K562 (cell line): ENCODE measurements at places on chromosomes 4 and X.

- DNase-seq, result no peak
Measured at GRCh38 chrX:73977542-73978169, 326.3 kb upstream of the ZCCHC13 start.

DNA sequence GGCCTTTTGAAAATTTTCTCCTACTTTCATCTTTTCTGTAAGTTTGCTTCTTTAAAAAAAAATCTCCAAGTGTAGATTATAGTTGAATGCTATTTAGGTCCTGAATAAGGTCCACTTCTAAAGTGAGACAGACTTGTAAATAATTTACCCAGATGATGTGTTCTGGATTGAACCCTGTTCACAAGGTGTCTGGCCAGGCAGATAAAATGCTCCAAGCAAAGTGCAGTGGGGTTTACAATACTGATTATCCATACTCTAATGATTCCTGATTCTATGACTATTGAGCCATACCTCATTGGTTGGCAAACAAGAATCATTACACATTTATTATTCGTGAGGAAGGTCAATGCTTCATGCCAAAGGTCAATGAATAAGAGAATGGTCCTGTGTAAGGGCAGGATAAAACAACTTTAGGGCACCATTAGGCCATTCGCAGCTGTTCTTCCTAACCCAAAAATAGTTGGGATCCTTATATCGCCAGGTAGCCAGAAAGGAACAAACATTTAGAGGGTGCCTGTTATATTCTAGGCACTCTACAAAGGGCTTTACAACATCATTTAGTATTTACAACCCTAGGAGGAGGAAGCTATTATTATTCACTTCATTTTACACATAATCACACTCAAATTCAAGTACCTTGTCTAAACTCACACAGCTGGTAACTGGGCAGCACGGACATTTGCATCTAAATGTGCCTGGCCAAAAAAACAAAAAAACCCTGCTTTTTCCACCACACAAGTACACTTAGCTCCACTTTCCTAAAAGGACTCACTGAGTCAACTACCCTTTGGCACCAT, 18.6 kb upstream of the SAT1 start:
- DNase-seq, result no peak

- no peak for DNase-seq
Measured at GRCh38 chrX:54386314-54386713, 28.5 kb upstream of the WNK3 start.

DNA sequence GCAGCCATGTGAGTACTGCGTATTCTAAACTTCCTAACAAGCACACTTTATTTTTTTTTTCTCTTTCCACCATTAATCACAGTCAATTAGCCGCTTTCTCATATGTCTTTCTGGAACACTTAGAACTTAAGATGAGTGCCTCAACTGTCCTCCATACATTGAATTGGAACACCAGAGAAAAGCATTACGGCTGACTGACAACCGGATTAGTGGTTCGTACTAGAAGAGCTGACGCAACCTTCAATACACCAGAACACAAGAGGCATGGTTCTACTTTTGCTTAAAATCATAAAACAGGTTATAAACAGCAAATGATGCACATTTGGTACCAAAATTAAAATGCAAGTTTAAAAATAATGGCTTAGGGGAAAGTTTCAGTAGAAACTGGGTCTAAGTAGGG, 3.3 kb downstream of the TMEM47 start:
- no peak for DNase-seq

- DNase-seq, result no peak
Measured at GRCh38 chrX:147626605-147627004, 285.1 kb upstream of the FMR1 start.

DNA sequence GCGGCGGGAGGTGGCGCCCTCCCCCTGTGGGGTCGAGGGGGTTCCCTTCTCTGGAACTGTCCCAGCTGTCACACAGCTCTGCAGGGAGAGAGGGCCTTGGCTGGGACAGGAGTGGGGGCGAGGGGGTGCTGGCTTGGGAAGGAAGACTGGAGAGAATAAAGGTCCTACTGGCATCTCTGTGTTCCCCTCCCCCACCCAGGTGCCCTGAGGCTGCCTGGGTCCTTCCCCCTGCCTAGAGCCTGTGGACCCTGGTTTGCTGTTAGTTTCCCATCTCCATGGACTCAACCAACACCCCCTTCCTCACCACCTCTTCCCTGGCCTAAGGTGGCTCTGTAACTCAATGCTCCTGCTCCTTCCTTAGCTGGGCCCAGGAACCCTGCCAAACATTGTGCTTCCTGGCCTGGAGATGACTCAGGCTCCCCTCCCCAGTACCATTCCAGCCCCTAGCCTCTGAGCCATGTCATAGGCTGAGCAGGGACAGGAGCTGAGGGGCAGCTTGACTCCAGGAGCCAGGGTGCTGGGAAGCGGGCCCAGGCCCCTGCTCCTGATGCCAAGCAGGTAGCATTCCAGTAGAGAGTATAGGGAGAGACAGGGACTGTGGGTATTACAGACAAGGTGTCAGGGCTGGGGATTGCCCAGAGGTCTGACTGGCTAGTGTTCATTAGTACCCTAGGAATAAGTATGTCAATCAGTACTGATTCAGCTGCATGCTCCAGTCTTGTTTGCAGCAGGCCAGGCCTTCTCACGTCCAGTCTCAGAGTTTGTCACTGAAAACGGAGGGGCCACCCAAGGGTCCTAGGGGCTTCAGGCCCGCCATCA, 100.7 kb downstream of the EFNB1 start:
- no peak for DNase-seq

DNA sequence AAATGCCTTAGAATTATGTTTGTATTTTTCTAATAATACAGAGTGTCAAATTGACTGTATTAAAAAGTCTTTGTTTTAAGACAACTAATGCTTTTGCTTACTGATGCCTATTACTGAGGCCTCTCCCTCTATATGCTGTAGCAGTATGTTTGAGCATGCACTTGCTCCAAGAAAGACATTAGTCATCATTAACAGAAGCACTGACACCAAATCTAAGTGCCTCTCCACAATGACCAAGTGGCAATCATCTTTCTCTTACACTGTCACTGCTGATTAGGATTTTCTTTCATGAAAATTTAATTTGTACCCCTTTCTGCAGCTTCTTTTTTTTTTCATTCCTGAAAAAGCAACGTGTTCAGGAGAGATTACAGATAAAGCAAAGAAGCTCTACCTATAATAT, 11.1 kb upstream of the MAB21L2 start:
- DNase-seq, result peak; percentile 23

DNA sequence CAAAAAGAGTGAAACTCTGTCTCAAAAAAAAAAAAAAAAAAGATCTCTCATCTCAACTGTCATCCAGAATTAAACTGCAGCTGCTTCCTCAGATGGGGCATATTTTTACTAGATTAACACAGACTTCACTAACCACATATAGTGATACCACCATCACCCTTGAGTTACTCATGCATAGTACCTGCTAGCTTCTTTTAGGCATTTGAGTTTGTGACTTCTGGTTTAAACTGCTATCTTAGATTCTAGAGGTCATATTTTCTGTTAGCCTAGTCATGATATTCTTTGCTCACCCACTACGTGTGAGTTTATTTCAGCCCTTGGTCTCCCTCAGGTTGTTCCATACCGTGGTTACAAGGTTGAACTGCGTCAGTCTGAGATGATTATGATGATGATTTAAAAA, 154.9 kb upstream of the BMP3 start:
- no peak for DNase-seq

DNA sequence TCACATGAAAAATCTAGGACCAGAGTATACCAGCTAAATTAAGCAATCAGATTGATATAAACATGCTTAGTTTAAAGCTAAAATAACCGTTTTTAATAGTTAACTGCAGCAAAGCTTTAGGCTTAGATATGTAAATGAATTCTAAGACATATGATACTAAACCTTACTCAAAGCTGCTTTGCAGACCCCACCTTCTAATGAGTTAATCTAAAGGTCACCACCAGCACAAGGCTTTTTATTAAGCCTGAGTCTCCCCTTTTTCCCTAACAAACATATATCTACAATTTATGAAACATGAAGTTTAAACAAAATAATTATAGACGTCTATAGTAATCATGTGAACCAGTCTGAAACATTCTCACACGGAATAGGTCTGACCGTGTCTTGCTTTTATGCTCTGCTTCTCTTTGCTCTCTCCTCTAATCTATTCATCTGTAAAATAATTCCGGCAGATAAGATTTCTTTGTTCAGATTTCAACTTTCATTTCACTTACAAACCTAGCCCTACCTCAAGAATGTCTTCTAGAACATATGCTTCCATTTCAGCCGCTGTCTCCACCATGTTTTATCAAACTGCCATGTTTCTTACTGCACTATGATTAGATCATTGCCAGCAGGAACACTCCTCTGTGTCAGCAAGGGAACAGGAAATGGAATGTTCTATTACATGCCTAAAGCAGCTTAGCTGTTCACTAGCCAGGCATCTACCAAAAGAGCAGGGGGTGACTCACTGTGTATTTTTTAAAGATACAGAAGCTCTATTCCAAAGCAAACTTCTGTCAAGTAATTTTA, 35.9 kb downstream of the ANKRD17 start:
- peak; percentile 42 for DNase-seq
